ENCODE measurements at places on chromosomes 7 and 10.

GRCh38 chr7:33705333-33705833, 200.0 kb upstream of the BMPER start:
- DNase-seq = no peak

DNA sequence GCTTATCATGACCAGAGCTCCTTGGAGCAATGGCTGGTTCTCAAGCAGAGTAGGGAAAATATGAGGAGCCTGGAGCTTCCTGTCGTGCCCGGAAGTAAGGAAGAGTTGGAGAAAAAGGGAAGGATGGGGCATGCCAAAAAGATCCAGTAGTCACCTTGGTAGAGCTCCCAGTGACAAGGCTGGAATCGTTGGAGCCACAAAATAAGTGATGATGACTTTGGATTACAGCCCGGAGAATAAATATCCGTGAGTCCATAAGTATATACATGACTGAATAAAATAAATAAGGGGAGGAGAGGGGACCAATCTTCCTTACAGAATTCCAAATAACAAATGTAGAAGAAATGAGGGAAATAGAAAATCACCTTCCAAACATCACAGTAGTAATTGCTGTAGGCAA, 29.3 kb downstream of the LMTK2 start:
- no peak for DNase-seq

- peak; percentile 28 for DNase-seq
These were observed at the start of gene FAM13C for GRCh38 chr10:59362144-59362958. Gene FAM13C (minus strand): TSS chr10:59362549. CDS start chr10:59362460, 89 bp downstream.

GRCh38 chr7:115478426-115478825, 552.1 kb downstream of the TFEC start:
- no peak for DNase-seq

DNA sequence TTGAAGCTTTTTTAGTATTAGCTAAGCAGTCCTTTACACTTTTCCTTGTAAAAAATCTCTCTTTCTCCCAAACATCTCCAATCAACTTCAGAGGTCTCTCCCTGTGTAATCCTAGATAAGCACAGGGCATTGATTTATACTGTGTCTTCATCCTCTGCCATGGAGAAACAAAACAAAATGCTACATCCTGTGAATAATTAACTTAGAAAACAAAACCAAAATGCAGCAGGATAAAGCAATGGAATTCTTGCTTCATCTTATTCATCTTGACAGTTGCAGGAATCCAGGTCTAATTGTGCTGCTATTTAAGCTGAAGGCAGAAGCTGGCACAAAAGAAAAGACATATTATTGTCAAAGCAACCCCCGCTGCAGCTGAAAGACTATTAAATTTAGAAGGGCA, 641.5 kb upstream of the SORCS1 start:
- DNase-seq = no peak

DNA sequence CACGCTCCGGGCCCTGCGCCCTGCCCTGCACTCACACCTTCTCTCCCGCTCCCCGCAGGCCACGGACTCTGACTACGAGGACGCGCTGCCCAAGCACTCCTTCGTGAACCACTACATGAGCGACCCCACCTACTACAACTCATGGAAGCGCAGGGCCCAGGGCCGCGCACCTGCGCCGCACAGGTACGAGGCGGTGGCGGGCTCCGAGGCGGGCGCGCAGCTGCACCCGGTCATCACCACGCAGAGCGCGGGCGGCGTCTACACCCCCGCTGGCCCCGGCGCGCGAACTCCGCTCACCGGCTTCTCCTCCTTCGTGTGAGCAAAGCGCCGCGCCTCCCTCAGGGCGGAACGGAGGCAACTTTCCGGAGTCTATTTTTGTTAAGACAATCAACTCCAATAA, 417.0 kb upstream of the FOXK1 start:
- DNase-seq = no peak

DNA sequence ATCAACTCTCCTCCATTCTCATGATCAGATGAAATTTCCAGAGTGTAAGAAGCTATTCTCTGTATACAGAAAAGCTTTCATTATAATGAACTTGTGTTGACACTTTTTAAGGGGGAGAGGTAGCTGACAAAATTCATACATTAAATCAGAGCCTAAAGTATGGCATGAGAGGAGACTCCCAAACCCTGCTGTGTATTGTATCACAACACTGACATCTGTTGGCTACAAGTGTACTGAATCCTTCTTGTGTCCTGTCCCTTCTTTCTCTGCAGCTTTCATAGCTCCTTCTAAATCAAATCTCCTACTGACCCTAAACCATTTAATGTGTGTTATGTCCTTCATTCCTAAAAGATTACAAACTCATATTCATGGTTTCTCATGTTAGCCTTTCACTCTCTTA, 70.9 kb downstream of the GCC1 start:
- DNase-seq = no peak

DNA sequence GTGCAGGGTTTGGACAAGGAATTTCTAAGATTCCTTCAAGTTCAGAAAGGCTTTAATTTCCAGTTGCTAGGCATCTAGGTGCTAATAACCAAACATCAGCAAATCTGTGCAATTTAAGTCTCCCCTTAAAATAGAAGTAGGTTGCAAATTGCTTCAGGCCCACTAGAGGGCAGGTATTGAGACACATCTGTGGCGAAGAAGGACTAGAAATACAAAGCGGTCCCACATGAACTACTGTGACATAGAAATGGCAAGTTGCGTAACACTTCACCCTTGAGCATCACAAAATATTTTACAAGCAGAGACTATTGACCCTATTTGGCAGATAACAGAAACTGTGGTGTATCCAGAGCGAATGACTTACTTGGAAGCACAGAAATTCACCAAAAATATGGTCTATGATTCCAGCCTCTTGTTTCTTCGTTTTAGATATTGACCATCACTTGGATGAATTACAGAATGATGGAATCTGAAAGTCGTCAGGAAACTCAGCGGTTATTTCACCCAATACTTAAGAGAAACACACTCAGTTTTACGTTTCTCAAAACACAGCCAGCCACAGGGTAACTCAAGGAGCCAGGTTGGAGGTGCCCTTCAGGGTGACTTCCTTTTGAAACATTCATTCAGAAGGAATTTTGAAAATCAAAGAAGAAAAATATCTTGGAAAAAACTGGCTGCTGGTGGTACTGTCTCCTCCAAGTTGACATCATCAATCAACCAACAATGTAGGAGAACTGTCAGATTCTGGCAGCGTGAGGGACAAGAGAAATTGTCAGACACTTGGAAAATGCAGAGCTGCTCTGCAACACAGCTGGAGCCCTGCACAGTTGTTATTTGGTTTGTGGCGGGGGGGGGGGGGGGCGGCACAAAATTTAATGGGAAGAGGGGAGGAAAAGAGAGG, 256.3 kb upstream of the MINDY3 start:
- DNase-seq = no peak

GRCh38 chr7:31734456-31734855, 47.4 kb downstream of the PPP1R17 start:
- DNase-seq = no peak
